Fibroblast of skin of right quadriceps (primary cell): ENCODE measurements at places on chromosomes 6 and 20.

GRCh38 chr6:114240796-114241195 is 102.0 kb downstream of the HS3ST5 start:
- no peak for DNase-seq

DNA sequence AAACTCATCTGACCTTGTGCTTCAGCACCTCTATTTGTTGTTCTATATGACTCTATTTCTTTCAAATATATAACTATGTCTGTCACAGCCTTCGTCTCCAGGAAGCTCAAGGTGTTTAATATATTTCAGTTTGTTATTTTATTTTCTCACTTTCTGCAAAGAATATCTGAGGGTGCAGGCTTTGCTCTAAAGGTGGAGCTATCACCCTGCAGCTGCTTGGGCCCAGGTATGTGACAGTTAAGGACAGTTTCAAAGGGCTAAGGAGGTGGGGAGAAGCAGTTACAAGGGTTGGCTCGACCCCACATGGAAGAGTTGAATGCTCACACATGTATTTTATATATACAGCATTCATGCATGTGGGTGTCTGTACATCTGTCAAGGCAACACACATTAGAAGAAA is 405.6 kb downstream of the BTBD9 start:
- DNase-seq, result no peak

DNA sequence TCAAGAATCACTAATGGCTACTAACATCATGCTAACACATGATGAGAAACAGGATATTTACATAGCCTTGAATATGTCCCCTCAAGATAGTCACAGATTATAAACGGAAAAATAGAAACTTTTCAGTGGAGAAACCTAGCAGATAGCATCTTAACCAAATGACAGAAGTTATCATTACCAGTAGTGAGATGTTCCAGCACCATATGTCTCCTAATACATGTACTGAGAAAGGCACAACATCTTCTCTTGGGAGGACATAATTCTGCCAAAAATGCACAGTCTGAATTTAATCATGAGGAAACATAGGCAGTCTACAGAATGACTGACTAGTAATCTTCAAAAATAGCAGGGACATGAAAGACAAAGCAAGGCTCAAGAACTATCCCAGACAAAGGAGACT is 19.9 kb upstream of the PRIM2 start:
- no peak for DNase-seq

DNA sequence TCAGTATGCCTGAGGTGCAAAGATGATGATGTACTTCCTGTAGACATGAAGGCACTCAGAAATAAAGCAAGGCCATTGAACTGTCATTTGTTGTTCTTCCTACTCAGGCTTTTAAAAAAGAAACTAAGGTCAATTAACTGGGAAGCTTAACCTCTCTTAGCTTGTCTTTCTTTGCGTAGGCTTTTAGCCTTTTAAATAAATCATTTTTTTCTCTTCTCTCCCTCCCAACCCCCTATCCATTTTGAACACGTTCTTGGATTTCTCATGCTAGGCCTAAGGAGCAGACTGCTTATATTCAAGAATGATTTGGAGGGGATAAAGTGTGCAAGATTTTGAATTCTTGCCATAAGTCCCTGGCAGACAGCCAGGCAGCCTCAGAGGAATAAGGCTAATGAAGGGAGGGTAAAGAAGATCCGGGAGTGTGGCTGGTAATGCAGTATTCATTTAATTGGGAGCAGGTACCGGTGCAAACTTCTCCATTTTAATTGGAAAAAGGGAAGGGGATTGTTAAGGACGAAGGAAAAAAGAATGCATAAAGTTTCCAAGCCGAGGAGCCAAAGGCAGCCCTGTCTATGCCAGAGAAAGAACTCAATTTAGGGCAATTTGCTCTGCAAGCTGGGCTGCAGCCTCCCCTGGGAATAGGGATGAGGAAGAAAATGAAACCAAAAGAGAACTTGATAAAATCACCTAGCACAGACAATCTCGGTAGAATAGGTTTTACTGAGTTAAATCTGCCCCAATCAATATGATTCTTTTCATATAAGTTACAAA is 343.8 kb upstream of the MMS22L start:
- DNase-seq, result peak; percentile 77

- DNase-seq, result no peak
These were observed 28.9 kb upstream of the SMIM8 start for GRCh38 chr6:87293526-87293925.

DNA sequence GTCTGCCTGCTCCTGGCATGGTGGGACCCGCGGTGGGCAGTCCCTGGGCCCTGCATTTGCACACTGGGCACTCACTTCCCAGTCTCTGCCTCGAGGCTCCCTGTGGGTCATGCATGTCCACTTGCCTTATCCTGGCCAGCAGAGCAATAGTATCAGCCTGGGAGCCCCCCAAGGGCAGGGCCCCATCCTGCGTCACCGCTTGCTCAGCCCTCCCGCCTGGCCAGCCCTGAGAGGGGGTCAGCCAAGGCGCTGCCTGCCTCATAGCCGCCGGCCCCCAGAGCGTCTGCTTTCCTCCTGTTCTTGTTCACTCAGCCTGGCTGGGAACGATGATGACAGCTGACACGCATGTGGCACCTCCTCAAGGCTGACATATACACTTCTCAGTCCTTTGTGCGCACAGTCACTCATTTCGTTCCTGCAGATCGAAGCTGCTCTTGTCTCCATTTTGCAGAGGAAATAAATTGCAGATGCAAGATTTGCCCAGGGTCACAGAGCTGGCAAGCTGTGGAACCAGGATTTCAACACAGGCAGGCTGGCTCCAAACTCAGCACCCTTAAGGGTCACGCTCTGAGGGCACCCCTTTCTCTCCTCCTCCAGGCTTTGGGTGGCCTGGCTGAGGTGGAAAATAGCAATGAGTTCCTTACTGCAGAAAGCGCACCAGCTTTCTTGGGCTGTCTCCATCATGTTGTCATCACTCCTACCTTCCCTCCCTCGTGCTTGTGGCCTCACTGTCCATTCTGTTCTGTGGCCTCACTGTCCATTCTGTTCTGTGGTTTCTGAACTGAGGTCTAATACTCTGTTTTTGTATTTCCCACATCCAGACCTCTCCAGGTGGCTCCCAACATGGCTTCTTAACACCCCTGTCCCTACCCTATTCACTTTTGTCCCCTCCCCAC is 17.2 kb downstream of the KCNK17 start:
- DNase-seq, result peak; percentile 4

- DNase-seq, result peak; percentile 50
These were observed 39.0 kb upstream of the SUPT3H start for GRCh38 chr6:45416700-45417099.

- DNase-seq, result no peak
These were observed 51.0 kb upstream of the IL20RA start for GRCh38 chr6:137095651-137096238.

DNA sequence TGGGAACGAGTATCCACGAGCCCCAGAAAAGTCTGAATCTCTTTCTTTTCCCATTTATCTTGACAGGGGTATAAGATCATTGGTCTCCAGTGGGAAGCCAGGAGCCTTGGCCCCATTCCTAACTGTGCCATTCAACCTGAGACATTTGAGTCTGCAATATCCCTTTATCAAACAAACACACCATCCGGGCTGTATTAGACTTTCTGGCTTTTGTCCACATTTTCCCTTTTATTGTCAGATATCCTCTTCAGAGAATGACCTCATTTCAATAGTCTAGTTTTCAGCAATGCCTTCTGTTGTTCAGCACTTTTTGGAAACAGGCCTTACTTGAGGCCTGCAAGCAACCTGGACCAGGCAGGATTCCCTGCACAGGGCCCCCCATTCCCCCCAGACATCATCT is 15.7 kb downstream of the BPIFA1 start:
- DNase-seq, result no peak

DNA sequence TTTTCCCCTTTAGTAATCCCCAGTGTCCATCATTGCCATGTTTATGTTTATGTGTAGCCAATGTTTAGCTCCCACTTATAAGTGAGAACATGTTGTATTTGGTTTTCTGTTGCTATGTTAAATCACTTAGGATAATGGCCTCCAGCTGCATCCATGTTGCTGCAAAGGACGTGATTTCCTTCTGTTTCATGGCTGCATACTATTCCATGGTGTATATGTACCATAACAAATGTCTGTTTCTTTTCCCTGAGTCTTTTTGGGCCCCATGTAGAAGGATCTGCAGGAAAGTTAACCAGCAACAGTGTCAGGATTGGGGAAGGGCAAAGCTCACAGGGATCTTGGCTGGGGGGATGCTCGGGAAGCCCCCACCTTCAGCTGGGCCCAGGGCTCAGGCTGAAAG is 64.3 kb upstream of the SULF2 start:
- no peak for DNase-seq

DNA sequence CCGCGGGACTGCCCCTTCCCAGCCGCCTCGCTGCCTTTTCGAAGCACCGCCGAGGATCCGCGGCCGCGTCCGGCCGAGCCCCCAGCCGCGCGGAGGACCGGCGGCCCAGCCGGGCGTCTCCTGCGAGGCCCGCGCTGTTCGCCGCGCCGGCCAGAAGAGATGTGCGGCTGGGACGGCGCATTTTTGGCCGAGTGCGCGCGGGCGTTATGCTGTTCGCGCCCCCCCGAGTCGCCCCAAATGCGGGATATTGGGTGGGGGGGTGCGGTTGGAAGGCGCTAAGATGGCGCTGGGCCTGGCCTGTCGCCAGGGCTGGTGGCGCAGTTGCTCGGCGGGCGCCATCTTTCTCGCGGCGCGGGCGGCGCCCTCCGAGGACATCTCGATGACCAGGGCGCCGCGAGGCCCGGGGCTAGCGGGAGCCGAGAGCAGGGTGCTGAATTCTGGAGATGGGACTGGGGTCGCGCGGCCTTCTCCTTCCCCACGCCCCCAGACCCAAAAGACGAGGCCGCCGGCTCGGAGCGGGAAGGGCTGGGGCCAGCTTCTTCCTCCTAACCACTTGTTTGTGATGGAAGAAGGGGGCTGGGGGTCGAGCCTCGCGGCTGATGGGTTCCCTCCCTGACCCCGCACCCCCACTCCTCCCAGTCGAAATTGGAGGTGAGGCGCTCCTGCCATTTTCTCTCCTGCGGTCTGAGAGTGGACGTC is 1.5 kb downstream of the BICRAL start:
- peak; percentile 77 for DNase-seq

- DNase-seq, result peak; percentile 85
These were observed 12.4 kb upstream of the ZSCAN9 start for GRCh38 chr6:28212510-28213212.

- no peak for DNase-seq
These were observed 49.5 kb upstream of the TULP4 start for GRCh38 chr6:158262755-158263154.

GRCh38 chr20:37649676-37650370 is 44.0 kb upstream of the CTNNBL1 start:
- DNase-seq, result no peak

DNA sequence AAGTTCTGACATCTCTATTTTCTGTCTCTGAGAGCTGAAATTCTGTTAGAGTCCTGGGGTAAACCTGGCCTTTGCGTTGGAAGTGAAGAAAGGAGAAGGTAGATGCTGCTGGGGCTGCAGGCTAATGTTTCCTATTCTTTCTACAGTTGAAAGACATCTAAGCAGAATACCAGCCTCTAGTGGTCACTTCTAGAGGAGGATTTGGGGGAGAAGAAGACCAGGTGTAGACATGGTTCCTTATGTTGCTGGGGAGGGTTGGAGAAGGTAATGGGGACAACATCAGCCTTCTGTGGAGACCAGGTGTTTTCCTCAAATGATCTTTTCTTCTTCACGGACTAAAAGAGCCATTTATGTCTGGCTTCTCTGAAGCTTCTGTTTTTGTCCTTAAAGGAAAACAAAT is 62.6 kb downstream of the BTBD3 start:
- no peak for DNase-seq

DNA sequence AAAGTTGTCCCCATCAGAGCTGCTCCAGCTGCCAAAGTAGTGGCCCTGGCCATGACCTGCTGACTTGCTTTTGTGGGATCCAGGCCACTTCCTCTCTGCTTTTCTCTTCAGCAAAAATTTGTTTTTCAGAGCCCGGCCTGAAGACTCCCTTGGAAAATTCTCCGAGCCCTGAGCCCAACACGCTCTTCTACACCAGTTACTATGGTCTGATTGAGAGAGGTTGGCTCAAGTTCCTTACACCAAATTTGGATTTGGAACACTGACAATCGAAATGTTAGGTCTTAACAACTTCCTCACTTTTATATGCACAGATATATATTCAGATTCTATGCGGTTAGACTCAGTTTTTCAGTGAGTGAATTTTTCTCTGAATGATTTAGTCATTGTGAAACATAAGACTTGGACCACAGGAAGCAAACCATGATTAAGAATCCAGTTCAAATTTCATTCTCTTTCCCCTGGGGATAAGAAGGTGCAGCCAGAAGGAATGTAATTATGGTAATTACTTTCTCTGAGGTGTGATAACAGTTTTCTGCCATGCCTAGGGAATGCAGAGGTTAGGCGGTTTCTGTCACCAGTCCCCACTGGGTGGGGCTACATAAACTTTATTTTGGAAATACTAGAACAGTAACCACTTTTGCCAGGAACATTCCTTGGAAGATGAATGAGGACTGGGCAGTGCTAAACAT is 365.2 kb downstream of the SYNE1 start:
- peak; percentile 79 for DNase-seq

DNA sequence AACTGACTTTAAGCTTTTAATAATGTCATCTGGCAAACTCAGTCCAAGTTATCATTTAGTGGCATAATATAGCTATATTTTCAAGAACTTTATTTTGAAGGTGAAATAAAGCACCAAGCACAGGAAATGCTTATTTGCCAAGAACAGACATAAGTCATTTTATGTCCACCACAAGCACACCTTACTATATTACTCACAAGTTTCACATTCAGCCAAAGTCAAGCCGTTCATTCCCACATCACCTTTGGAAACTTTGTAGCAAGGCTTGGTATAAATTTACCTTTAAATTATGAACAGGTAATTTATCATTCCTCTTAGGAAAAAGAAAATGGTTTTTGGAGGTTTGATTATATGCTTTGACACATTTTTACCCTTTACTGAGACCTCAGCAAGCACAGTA is 236.8 kb upstream of the FKBP1C start:
- DNase-seq, result no peak

DNA sequence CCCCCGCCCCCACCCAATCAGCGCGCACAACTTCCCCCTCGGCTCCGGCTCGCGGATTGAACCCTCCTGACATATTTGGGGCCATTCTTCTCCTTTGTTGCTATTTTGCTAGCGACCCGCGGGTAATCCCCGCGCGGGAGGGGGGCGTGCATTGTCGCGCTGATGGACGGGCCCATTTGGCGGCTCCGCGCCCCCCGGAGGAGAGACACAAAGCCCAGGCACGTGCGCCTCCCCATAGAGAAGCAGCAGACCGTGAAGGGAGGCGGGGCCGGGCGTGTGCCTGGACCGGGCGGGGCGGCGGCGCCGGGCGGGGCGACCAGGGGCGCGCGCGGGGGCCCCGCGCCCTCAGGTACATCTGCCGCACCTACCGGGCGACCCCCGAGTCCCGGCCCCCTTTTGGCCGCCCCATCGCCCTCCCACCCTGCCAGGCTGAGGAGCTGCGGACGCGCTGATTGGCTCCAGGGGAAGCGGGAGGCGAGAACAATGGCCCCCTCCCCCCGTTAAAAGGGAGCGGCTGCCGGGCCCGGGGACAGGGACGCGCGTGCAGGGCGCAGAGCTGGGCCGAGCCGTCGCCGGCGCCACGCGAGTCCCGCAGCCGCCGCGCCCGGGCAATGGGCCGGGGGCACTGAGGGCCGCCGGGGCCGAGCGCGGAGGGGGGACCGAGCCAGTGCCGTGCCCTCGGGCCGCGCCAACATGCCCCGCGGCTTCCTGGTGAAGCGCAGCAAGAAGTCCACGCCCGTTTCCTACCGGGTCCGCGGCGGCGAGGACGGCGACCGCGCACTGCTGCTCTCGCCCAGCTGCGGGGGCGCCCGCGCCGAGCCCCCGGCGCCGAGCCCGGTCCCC is at the start of gene INSM1:
Gene INSM1, plus strand, starts transcription at position 530 of the 843 bp plus-strand sequence. Its CDS starts 164 bp downstream, at position 694.
- no peak for DNase-seq

GRCh38 chr6:134046054-134046453 is 6.4 kb downstream of the SLC2A12 start:
- no peak for DNase-seq
